ENCODE measurements at places on chromosomes 5 and 9.

GRCh38 chr9:3331801-3332200 is 194.0 kb downstream of the RFX3 start:
- DNase-seq: no peak

DNA sequence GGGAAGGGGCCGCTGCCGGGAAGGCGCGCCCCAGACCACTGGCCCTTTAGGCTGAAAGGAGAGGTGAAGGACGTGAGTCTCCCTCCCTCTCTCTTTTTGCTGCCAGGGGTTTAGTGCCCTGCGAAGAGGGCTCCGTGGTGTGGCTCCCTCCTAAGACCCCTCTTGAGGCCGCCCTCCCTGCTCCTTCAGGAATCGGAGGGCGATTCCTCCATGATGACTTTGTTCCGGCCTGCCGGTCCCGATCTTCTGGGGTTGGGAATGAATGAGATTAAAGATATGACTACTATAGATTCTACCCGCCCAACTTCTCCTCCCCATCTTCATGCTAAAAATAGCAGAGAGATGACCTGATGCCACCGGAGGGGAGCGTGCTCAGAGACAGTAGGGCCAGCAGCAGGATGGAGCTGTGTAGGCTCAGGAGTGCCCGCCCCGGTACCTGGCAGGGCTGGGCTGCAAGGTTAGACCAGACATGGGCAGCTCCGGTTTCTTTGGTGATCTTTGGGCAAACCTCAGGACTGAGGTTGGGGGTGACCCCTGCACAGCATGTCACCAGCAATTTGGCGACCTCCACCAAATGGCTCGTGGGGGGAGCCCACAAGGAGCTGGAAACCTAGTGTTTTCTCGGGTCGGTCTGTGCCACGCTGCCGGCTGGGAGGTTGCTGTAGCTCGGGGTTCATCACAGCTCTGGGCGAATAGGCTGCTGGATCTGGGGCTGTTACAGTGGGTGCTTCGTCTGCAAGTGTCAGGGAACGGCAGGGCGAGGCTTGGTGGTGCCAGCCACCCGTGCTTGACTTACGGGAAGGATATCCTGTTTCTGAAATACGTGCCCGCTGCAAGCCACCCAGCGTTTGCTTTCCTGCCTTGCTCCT is 1.7 kb downstream of the OLFM1 start:
- no peak for DNase-seq

- DNase-seq: no peak
Measured at GRCh38 chr9:136273921-136274785, 28.5 kb upstream of the QSOX2 start.

DNA sequence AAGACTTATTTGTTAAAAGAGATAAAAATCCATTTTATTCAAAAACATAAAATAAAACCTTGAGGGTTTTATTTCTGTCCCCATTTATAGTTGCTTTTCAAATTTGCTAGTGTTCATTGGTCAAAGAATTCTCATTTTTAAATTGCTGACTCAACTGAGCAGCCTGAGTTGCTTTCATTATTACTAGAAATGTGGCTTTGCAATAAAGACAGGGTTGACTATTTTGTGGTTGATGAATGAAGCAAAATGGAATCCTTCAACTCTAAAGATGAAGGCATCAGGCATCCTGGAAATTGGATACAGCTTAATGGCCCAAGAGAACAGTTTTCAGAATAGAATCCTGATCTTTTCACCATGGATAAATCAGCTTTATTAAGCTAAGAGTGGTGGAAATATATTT is 23.9 kb upstream of the PPP3R2 start:
- no peak for DNase-seq

DNA sequence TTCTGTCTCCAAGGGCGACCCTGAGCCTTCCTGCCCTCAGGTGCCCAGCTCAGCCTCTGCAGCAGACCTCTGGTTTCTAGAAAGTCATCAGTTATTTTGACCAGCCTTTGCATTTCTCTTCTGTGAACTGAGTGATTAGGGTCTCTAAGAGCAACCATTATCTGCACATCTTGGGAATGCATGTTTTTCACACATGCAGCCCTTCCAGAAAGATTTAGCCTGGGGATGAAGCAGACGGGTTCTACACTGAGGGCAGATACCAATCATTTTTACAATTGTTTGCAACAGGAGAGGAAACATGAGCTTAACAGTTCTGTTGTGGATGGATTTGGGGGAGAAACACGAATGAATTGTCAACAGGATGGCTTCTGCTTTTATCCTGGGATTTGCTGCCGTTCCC is 90.1 kb upstream of the PITX1 start:
- DNase-seq: no peak

DNA sequence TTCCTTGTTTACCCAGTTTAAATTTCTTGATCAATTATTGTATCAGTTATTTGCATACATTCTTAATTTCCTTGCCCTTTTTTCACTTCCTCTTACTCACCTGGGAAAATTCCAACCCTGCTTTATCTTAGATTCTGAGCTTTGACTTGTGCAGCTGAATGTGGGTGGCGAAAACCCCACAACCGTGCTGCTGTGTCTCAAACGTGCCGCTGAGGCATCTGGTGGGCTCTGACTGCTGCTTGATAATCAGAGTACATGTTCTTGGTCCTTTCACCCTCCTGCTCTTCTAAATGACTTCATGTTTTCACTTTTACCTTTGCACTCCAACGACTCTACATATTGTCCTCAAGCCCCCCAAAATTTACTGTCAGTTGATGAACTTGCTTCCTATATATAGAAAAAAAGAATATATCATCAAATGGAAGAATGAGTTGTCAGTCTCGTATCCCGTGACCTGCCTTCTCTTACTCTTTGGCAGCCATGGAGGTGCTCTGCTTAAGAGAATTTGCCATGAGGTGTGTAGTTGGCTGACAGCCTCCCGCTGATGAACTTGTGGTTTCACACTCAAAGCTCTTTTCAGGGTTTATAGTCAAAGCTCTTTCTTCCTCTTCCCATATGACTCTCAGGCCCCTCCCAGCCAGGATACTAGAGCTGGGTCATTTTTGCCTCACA is 14.0 kb upstream of the JAK2 start:
- no peak for DNase-seq
